T-helper 2 cell treated with Interferon-gamma antibody and Interleukin-4, amounts not matched to agents 5 μg/mL and 100 μg/mL, for 36 hours (primary cell): ENCODE measurements at places on chromosomes 7 and 10.

DNA sequence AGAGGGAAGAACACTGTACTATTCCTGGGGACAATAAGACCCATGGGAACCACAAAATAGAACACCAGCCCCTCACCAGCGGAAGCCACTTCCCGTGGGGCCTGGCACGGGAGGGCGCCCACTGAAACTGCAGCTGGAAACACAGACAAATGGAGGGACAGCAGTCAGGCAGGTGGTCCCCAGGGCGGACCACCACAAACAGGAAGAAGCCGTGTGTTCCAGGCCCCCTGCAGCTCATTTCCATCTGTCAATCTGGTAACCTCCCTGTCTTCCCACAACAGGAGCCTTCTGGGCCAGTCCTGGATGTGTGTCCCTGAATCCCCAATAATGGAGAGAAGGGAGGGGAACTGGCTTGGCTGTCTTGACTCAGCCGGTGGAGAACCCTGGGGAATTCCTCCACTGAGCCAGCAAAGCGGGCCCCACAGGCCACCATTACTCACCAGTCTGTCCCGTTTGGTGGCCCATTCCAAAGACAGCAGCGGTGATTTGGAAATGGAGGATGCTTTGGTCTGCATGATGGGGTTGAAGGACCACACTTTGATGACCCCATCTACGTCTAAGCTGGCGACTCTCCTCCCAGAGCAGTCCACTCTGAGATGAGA, 16.7 kb downstream of the WDR91 start:
- DNase-seq, result no peak

- no peak for DNase-seq
These were observed 19.9 kb downstream of the HABP2 start for GRCh38 chr10:113572520-113573290.

GRCh38 chr7:155734445-155734809, 77.8 kb downstream of the SHH start:
- DNase-seq, result peak; percentile 32

GRCh38 chr7:96931891-96932290, 73.5 kb upstream of the DLX6 start:
- no peak for DNase-seq

DNA sequence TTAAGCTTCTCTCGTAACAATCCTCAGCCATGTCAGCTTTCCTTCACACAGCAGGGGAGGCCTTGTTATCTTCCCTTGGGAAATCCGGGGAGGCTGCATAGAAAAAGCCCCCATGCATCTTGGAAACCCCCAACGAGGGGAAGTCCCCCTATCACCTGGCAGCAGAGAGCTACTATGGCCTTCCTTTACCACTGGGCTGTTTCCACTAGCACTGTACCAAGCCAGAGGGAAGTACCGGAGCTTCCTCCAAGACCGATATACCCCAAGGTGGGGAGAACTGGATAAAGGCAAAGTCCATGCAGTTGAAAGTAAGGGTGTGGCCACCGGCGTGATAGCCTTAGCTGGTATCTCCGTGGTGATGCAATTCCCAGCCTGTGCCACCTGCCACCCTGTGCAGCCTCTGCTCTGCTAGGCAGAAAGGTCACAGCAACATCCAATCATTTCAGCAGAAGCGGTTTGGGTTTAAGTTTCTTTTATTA, 4.4 kb upstream of the CLIP2 start:
- DNase-seq, result no peak

DNA sequence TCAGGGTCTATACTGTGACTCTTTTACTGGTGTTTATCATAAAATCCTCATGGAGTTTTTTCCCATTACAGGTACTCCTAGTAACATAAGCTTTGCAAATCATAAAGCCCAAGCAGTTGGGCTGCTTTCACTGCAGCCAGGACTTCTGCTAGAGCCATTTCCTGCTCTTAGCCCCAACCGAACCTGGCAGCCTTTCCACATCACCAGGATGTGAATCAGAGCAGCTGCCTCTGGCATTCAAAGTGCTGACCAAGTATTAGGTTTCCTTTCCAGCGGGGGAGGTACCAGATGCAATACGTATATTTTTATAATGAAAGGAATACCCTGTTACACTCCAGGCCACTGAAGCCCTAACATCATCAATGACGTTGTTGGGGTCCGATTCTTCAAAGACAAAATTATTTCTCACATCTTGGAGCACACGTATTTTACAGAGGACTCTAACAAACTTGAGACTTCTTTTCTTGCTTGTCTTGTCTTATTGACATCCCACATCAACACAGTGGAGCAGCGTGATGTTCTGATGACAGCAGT, 3.6 kb upstream of the HTR5A start:
- DNase-seq, result no peak
